M059J (cell line): ENCODE measurements at places on chromosomes 7 and 10.

DNA sequence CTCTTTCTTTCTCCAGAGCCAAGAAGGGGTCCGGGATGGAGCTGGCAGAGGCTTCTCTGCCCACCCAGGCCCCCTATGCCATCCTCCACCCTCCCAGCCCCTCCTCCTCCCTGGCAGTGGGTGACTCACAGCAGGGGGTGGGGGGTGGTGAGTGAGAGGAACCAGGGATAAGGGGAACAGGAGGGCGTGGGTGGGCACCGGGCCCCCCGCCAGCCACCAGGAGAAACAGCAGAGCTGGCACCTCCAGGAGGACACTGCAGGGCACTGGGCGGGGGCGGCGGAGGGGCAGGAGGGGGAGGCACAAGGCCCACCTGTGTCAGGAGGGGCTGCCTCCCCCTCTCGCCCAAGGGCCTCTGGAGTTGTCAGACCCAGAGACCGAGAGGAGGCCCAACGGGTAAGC is 56.0 kb downstream of the CAMK2B start:
- no peak for DNase-seq

DNA sequence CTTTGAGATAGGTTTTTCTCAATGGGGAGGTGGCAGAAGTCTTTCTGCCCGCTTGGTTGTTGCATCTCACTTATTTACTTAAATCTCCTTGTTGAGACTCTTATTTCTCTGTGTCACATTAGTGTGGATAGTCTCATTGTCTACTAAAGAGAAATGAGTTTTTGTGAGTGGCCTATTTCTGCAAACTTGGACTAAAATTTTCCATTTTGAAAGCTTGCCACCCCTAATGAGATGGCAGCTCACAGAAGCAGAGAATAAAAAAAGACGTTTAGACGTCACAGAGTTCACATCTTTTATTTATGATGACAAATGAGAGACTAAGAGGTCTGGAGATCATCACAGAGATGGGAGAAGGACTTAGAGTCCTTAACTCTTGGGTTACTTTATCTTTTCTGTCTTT is 262.7 kb upstream of the PHYHIPL start:
- no peak for DNase-seq

DNA sequence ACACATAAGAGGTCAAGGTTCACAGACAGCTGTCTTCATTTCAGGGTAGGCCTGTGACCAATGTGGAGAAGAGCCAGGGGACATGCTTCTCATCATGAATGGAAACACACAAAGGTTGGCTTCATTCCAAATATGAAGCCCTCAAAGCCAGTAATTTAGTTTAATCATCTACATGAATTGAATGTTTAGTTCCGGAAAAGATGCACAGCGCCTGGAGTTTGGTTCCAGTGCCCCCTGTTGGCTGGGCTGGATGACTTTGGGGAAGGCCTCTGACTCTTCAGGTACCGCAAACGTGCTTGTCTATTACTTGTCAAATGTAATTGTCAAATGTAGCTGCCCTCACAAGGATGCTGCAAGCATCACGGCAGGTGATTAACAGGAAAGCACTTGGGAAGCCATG is 130.7 kb downstream of the ADRA2A start:
- DNase-seq: no peak

DNA sequence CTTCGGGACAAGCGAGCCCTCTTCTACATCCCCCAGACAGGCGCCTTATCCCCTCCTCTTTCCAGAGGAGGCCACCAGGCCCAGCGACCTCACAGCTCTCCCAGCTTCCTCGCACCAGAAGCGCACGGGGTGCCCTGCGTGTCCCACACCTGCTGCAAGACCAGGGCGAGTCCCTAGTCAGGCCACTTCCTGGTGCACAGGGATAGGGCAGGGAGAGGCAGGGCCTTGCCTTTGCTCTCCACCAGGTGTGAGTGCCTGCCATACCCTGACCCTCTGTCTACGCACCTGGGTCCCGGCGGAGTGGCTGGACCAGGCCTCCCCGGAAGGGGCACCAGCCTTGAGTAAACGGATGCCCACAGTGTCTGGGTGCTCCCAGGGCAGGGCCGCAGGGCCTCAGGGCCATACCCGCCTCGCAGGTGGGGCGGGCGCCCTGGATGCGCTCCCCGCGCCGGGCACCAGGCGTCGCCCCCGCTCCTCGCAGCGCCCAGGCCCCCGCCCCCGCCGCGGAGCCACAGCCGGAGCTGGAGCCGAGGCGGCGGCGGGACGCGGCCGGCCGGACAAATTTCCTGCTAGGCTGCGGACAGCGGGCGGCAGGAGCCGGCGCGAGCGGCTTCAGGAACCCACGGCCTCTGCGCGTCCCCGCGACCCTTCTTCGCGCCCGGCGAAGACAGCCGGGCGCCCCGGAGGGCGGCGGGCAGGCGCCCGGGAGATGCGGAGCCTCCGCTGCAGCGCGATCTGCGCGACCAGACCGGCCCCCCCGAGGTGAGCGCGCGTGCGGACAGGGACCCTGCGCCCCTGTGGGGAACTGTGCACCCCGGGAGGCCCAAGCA is at the start of gene PTPRE:
TSS of gene PTPRE (plus strand) at position 556 of the 830 bp plus-strand sequence. CDS start 133,779 bp downstream, outside the sequence.
- DNase-seq: peak; percentile 74

DNA sequence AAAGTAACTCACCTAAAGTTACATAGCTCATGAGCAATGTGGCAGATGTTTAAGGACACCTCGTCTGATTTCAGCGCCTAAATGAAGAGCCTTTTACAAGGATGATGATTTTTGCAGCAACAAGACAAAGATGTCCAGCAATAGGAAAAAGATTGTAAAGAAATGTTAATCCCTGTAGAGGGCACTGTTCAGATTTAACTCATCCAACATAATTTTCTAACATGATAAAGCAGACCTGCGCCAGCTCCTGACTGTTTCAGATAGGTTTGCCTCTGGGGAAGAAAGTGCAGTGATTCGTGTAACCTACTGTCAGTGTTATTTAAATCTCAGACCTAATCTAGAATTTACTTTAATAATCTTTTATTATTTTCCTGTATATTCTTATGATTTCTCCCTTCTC is 595.2 kb downstream of the AUTS2 start:
- DNase-seq: peak; percentile 27

DNA sequence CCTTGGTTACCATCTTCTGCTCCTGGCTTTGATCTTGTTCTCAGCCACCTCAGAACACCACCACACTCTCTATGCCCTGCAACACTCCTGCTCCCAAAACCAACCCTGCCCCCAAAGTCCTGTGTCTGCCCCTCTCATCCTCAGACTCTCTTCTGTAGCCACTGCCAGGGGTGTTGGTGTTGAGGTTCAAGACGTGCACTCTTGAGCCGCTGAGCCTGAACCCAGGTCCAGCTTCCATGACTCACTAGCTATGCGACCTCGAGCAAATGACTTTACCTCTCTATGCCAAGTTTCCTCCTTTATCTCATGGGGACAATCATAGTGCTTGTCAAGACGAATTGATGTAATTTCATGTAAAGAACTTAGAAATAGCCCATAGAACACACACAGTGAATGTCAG is 840 bp upstream of the ATP6V0A4 start:
- no peak for DNase-seq

GRCh38 chr10:61844116-61844822 is 57.2 kb upstream of the ARID5B start:
- DNase-seq: no peak

DNA sequence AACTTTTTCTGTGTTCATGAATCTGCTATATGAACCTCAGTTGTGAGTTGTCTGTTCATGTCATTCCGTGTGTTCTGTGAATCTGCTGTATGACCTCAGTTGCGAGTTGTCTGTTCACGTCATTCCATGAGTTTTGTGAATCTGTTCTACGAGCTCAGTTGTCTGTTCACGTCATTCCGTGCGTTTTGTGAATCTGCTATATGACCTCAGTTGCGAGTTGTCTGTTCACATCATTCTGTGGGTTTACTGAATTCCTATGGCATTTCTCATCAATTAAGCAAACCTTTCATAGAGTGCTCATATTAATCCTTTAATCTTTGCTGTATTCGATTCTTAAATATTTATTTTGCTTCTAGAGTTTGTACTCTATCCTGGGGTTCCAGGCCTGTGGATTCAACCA is 150.6 kb downstream of the DIP2C start:
- peak; percentile 1 for DNase-seq

- peak; percentile 4 for DNase-seq
Observed at GRCh38 chr10:124565565-124566221, 104.1 kb downstream of the LHPP start.

- DNase-seq: no peak
Observed at GRCh38 chr10:73639286-73639685, 2.0 kb downstream of the MYOZ1 start.

DNA sequence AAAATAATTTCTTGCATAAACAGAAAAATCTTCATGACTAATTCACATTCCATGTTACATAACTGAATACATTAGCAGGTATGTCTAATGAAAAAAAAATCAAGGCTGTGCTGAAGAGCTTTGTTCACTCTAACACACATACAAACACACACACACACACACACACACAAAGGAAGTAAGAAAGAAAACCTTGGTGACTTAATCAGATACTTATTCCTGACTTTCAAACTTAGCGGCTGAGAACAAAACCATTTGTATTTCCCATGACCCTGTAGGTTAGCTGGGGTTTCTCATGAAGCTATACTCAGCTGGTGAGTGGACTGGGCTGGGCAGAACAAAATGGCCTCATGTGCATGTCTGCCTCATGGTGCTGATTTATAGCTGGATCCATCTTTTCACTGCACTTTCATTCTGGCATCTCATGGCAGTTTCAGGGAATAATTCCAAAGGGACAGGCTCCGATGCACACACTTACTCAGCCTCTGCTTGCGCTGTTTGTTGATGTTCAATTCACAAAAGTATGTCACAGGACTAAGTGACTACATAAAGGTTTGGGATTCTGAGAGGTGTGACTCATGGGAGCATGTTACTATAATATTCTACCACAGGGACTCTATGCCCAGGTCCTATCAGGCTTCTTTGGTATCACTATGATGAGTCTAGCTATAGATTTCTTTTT is 161.2 kb downstream of the PCLO start:
- peak; percentile 74 for DNase-seq

- peak; percentile 76 for DNase-seq
Observed at GRCh38 chr7:101636822-101637623, 7.9 kb upstream of the MYL10 start.

DNA sequence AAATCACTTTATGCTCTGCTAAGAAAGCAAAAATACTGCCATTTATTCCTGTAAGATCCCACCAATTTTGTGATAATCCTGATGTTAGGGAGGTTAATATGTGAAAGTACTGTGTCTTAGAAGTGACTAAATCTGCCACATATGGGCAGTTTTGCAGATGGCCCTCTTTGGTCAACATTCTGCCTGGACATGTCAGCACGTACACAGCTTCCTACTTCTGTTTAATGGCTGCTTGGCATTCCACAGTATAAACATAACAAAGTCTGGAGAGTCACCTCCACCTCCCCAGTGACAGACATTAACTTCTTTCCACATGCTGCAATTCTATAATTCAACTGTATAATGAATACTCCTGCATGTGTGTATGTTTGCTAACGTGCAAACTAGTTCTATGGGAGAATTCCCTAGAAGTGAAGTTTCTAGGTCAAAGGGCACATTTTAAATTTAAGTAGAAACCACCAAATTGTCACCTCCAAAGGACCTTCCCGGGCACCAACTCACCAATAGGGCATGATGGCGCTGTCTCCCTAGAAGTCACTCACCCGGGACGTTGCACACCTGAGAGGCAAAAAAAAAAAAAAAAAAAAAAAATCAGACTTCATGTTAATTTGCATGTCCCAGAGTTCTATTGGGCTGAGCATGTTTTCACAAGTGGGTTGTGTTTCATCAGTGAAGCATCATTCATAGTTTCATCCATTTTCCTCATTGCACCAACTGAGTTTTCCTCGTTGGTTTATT is 38.9 kb downstream of the MKI67 start:
- no peak for DNase-seq

DNA sequence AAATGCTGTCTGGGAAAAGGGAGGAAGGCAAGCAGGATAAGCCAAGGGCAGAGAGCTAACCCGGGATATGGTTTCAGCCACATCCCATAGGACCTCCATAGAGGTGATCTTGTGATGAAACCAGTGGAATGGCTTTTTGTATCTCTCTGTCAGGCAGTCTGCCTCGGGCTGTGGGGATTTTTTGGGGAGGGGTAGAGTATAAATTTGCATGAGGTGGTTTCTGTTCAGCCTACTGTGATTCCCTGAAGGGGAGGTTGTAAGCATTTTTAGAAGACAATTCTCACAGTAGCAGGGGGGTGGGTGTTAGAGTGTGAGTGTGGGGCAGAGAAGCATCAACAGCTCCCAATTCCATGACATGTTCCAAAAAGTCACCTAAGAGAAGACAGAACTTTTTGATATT is 11.8 kb downstream of the OR9A2 start:
- no peak for DNase-seq

DNA sequence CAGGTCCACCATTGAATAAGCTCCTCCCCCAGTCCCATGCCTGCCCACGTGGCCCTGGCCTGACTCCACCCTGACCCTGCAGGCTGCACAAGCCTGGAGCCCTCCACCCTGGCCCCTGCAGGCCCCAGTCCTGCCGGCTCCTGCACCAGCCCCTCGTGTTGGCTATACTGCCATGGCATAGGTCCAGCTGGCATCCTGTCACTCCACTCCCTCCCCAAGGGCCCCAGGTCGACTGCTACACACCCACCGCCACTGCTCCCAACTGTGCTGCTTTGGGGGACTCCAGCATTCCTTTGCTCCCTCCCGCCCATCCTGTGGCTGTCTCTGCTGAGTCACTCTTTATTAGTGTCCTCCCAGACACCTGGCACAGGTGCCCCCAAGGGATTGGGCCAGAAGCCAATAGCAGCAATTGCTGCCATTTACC is 32.4 kb upstream of the HSPA12A start:
- DNase-seq: peak; percentile 9

- DNase-seq: no peak
Observed at GRCh38 chr7:1689311-1689710, 19.2 kb downstream of the ELFN1 start.

DNA sequence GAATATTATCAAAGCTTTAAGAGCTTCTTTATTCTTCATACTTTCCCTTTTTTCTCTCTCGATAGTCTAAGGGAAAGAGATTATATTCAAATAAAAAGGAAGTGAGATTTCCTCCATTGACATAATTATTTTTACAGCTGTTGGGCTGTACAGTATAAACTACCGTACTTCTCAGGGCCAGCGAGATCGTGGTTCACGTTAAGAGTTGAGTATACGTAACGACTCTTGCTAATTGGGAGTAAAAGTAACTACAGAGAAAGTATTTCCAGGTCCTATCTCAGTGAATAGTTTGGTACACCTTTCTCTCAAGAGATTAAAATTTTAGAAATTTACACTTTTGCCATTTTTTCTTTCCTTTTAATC is 57.8 kb downstream of the INPP5F start:
- no peak for DNase-seq
